ENCODE measurements at places on chromosomes 4 and X. TPM values are rescaled to one million over a fixed set of nuclear protein-coding genes. Genes with fewer than 3 reads are reported as not detected.

- DNase-seq, result no peak
These were observed 76.0 kb downstream of the NAT8L start for GRCh38 chr4:2135083-2135482.

Gene RTL3
- total RNA-seq, result not detected

Gene SUPT20HL2
- total RNA-seq, result not detected

- no peak for DNase-seq
These were observed 325.9 kb downstream of the ANKRD50 start for GRCh38 chr4:124386648-124387047.

- DNase-seq, result no peak
These were observed 27.0 kb downstream of the MAGEE1 start for GRCh38 chrX:76454456-76454927.

DNA sequence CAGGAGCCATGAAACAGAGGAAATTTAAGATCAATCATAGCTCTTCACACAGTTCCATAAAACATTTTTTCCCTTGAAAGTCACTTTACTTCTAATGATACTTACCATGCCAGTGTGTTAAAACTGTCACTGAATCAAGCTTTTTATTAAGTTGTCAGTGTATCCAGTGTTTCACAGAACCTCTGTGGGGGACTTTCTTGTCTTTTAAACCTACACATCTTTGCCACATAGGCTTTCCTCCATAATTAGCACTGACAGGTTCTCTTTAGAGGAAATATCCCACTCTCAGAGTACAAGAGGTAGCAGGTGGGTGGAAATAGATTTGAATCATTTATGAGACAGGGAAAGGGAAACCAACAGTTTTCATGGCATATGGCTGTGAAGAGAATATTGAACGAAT lies 25.8 kb upstream of the DYNLT3 start:
- no peak for DNase-seq

Gene ODAPH
- total RNA-seq, result not detected

GRCh38 chr4:43990551-43990950 lies 458.1 kb downstream of the KCTD8 start:
- DNase-seq, result no peak

DNA sequence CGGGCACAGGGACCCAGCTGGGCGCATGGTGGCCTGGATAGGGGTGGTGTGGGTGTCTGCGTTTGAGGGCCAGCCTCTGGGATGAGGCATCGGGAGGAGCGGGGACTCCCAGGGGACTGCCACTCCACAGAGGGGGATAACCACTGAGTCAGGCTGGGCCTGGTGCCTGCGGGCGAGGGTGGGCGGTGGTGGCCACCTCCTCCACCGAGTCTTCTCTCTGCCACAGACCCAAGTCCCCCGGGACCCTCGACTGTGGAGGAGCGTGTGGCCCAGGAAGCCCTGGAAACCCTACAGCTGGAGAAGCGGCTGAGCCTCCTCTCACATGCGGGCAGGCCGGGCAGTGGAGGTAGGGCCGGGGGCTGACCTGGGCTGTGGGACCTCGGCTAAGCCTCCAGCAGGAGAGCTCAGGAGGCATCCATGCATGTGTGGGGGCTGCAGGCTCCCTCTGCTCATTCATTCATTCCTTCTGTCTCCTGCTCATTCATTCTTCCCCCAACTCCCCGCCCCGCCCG lies 26.4 kb downstream of the DOK7 start:
- no peak for DNase-seq

Gene MAGEA2
- total RNA-seq, result 0.22 TPM

Gene HTN3
- total RNA-seq, result not detected

DNA sequence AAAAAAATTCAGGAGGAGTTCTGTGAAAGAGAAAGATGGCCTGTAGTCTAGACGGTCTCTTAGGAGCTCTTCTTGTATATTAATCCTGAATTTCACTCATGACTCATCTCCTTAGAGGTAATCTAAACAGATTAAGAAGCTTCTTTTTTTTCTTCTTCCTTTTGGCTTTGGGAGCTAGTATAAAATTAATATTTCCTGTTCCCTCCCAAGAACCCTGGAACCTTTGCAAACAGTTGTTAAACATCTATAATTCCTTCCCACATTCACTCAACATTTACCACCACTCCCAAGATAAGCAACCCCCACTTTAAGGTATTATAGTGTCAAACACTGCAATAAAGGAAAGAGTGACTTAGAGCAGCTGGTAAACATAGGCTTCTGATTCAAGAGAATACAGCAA lies 146.4 kb upstream of the EDNRA start:
- no peak for DNase-seq

Gene FNIP2
- 56.0 TPM for total RNA-seq

Gene CT45A2
- not detected for total RNA-seq
